Activated effector memory CD4-positive, alpha-beta T cell treated with Interleukin-2 at 50 U/mL for 16 hours (primary cell): ENCODE measurements at places on chromosomes 11 and 22.
A peak's percentile ranks its signal among the peaks of the same experiment; 100 is the strongest.

DNA sequence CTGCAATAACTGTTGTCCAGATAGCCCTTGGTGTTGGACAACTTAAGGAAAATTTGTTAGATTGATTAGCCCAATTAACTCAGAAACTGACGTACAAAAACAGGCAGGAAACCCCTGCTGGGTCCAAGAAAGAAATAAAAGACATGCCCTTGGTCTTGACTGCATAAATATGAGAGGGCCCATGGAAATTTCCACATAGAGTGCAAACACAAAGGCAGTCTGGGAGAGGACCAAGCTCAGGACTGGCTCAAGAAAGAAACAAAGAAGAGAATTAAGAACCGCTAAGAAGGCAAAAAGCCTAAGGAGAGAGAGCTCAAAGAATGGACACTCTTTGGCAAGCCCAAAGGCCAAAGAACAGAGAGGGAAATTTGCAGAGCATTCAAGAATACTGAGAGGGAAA is 1243.9 kb downstream of the LRRC4C start:
- no peak for DNase-seq

DNA sequence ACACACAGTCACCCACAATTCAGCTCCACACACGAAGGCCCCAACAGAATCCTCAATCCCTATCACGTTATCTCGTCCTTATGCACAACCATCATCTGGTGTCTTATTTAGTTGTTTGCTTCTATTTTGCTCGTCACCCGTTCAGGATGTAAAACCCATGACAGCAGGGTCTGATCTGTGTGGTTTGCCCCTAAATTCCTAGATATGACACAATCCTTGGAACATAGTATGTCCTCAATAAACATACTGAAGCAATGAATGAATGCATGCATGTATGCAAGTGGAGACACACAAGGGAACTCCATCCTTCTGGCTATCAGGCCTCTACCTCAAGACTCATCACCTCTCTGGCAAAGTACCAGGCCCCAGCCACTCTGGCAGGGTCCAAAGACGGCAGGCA is 20.2 kb downstream of the STARD10 start:
- no peak for DNase-seq

DNA sequence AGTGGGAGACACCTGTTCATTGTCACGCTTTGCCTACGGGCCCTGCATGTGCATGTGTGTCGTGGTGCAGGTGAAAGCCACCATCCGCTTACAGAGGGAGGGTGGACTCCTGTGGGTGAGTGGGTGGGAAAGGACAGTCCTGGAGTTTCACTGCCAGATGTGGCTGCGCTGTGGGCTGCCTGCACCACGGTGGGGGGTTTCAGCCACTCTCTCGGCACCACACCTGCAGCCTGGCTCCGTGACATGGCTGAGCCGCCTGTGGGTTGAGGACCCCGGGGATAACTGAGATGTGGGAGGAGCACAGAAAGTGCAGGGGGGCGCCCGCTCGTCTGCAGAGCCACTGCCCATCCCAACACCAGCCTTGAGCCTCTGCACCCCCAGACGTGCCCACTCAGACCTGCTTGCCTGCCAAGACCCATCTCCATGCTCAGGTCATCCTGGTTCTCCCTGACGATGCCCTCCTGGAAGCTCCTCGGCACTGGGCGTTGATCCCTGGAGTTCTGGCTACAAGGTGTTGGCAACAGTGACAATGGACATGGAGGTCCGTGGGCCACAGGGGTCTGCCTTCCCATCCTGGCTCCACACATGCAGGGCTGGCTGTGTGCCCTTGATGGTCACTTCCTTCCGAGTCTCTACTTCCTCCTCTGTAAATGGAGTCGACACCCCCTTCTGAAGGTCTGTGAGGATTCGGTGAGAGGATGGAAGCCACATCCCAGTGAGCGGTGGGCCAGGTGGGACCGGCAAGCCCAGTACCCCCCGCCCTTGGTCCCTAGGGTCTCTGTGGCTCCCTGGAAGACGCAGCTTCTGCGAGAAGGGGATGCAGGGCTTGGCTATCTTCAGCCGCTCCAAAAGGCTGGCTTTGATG is 1007.0 kb downstream of the BRD1 start:
- DNase-seq, result no peak

GRCh38 chr11:61967116-61967923 is at the start of gene FTH1:
FTH1 (minus strand) TSS chr11:61967634; CDS start chr11:61967425, 209 bp downstream.
- peak; percentile 84 for DNase-seq

DNA sequence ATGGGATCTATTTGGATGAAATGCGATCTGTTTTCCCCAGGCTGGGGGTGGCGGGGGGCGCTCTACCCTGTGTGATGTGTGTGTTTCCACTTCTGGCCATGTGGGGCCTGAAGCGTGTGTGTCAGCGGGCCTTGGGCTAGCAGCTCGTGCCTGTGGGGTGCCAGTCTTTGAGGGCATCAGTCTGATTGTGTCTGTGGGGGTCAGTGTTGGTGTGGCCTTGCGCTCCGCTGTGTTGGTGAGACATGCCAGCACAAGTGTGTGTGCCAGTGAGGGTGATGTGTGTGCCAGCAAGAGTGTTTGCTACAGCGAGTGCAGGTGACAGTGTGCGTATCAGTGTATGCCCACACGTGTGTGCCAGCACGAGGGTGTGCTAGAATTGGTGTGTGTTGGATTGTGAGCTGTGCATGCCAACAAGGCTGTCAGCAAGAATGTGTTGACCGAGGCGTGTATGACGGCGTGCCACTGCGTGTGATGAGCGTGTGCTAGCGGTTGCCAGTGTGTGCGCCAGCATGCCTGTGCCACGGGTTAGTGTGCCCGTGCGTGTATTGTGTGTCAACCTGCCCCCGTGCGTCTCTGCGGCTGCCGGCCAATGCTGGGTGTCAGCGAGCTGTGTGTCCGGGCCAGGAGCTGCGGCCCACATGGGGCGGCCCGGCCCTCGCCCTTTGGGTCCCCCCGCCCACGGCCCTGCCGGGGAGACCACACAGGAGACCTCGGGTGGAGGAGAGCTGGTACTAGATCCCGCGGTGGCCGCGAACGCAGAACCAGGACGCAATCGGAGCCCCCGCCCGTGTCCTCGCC is 519 bp downstream of the ARRB1 start:
- peak; percentile 32 for DNase-seq

- no peak for DNase-seq
Observed at GRCh38 chr11:125903711-125904659, at the start of gene DDX25. DDX25 (plus strand) TSS chr11:125904508; CDS start chr11:125904518, 10 bp downstream.

DNA sequence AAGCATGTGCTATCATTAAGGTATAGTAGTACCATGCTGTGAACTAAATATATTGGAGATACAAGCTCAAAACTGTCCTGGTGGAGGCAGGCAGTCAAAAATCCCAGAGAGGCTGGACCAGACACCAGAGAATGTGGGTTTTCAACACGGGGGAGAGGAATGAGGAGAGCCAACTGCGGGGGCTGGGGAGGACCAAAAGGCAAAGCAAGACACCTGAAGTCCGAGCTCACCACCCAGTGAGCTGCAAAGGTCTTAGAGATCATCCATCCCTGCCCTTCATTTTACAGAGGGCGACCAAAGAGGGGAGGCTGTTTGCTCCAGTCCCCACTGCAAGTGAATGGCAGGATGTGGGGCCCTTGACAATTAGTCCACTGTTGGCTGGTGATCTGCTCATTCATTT is 10.0 kb downstream of the RIBC2 start:
- DNase-seq, result no peak

GRCh38 chr11:125315079-125315740 is 150.7 kb downstream of the PKNOX2 start:
- no peak for DNase-seq

- no peak for DNase-seq
Observed at GRCh38 chr11:19370100-19370861, 129.5 kb upstream of the E2F8 start.

DNA sequence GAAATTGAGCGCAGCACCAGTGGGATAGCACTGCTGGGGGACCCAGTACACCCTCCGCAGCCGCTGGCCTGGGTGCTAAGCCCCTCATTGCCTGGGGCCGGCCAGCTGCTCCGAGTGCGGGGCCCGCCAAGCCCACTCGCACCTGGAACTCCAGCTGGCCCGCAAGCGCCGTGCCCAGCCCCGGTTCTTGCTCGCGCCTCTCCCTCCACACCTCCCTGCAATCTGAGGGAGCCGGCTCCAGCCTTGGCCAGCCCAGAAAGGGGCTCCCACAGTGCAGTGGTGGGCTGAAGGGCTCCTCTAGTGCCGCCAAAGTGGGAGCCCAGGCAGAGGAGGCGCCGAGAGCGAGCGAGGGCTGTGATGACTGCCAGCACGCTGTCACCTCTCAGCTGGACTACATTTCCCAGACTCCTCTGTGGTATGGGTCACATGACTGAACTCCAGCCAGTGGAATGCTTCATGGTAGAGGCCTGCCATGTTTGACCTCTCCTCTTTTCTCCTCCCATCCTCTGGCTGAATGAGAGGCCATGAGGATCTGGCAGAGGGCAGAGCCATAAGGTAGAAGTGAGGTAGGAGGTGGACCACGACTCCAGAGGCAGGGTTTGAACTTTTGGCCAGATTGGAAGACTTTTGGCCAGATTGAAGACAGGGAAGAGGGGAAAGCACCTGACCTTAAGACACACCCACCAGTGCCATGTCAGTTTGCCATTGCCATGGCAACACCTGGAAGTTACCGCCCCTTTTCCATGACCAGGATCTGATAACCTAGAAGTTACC is 6.2 kb downstream of the MRGPRD start:
- no peak for DNase-seq

DNA sequence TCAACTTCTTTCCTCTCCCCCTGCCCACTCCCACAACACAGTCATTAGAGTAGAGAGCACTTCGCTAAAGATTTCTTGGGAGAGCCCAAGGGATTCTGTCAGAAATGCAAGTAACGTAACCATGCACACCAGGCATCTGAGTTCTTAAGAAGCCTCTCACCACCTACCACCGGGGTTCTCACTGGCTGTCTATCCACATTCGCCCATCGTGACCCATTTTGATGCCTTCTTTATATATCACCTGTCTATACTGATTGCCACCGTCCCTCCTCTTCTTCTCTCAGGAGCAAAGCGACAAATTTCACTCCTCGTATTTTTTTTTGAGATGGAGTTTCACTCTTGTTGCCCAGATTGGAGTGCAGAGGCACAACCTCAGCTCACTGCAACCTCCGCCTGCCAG is 23.9 kb upstream of the RASD2 start:
- DNase-seq, result no peak

GRCh38 chr22:38316364-38317121 is 690 bp downstream of the CSNK1E start:
- peak; percentile 48 for DNase-seq

DNA sequence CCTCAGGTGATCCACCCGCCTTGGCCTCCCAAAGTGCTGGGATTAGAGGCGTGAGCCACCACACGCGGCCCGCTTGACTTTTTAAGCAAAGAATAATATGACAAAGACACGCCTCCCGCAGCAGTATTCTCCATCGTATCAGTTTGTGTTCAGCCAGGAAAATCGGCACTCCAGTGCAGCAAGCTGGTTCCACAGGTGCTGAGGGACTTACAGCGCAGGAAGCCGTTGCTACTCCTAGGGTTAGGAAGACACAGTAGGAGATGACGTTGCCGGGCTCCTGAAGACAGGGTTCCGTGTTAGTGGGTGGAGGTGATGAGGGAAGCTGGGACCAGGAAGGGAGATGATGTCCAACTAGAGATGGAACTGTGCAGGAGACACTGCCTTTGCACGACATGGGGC is 65.8 kb upstream of the CECR2 start:
- DNase-seq, result no peak
